H1 (cell line): ENCODE measurements at places on chromosomes 6 and 20. TPM values are rescaled to one million over a fixed set of nuclear protein-coding genes. Genes with fewer than 3 reads are reported as not detected.

FAM217A gene
- total RNA-seq: not detected in 2 replicates

DEF6 gene
- total RNA-seq: 4.1 and 4.5 TPM in 2 replicates

PACSIN1 gene
- total RNA-seq: 10.5 and 11.1 TPM in 2 replicates

APOM gene
- 3.4 and 3.8 TPM in 2 replicates for total RNA-seq

OPRL1 gene
- total RNA-seq: 0.52 and 0.63 TPM in 2 replicates

DNA sequence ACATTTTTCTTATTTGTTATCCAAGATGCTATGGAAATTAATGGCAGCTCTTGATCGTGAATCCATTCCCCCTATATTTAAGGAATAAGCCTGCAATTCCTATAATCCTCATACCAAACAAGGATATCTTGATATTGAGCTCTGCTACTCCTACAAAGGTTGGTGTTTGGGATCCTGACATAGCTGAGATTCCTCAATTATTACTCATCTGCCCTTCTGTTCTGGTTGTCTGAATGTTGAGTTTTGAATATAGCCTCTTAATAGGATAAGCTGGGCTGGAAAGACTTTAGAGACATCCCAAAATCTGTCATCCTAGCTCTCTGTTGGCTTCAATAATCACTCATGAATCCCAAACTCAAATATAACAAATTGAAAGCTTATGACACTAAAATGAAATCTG, 49.9 kb downstream of the CLIC5 start:
- no peaks in the 10 kb centered on the region for H3K4me1 ChIP-seq
- H3K27ac ChIP-seq: no peak overlapping the region
- DNase-seq: no peak
- no peaks in the 10 kb centered on the region; the same call in 1 of the 2 replicates for H3K27me3 ChIP-seq

GRCh38 chr6:135993361-135993760, 141.9 kb downstream of the PDE7B start:
- no peaks in the 10 kb centered on the region for H3K27me3 ChIP-seq
- DNase-seq: no peak
- no peaks in the 10 kb centered on the region for H3K36me3 ChIP-seq

DNA sequence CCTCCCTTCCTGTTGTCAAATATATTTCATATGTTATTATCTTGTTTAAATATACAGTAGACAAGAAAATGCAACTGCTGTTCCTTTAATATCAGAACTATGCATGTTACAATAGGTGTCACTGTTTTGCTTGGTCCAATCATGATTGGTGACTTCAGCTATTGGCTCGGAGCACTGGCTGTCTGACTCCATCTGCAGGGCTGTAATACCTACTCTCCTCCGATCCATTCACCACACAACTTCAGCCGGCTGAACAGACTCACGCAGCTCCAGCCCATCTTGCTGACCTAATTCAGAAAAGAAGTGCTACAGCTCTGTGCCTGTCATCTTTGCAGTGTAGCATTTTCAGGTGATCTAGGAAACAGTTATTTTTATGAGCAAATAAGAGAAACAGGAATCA, at the start of gene BTBD3:
Gene BTBD3, plus strand, starts transcription at position 231 of the 400 bp plus-strand sequence. CDS start 383 bp downstream, outside the sequence.
- H3K27me3 ChIP-seq: no peaks in the 10 kb centered on the region
- H3K4me1 ChIP-seq: no peaks in the 10 kb centered on the region
- DNase-seq: no peak
- H3K4me3 ChIP-seq: no peak within 1 kb of the TSS
- no peak within 1 kb of the TSS for H3K27ac ChIP-seq

DNA sequence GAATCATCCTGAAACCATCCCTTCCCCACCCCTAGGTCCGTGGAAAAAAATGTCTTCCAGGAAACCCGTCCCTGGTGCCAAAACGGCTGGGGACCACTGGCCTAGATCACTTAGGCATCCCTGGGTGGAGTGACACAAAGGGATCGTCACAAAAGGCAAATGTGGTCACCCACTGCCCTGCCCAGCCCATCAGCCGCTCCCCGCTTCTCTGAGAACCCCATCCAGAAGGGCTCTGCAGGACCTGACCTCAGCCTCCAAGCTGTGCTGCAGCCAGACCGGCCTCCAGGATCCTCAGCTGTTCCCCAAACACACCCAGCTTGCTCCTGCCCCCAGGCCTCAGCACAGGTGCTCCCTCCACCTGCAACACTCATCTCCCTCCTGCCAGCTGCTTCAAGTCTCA, 61.6 kb downstream of the PREX1 start:
- H3K4me1 ChIP-seq: peaks cover 16% of the 10 kb centered on the region
- H3K27ac ChIP-seq: no peak overlapping the region
- no peaks in the 10 kb centered on the region for H3K27me3 ChIP-seq
- no peak overlapping the region for H3K4me3 ChIP-seq
- no peaks in the 10 kb centered on the region; the same call in 1 of the 2 replicates for H3K36me3 ChIP-seq

- no peaks in the 10 kb centered on the region for H3K27me3 ChIP-seq
- H3K36me3 ChIP-seq: no peaks in the 10 kb centered on the region
- no peaks in the 10 kb centered on the region; the same call in 1 of the 2 replicates for H3K4me1 ChIP-seq
- DNase-seq: peak; percentile 34
- H3K4me3 ChIP-seq: no peak overlapping the region
Observed at GRCh38 chr6:41170547-41171160, 7.7 kb upstream of the TREM2 start.

DNA sequence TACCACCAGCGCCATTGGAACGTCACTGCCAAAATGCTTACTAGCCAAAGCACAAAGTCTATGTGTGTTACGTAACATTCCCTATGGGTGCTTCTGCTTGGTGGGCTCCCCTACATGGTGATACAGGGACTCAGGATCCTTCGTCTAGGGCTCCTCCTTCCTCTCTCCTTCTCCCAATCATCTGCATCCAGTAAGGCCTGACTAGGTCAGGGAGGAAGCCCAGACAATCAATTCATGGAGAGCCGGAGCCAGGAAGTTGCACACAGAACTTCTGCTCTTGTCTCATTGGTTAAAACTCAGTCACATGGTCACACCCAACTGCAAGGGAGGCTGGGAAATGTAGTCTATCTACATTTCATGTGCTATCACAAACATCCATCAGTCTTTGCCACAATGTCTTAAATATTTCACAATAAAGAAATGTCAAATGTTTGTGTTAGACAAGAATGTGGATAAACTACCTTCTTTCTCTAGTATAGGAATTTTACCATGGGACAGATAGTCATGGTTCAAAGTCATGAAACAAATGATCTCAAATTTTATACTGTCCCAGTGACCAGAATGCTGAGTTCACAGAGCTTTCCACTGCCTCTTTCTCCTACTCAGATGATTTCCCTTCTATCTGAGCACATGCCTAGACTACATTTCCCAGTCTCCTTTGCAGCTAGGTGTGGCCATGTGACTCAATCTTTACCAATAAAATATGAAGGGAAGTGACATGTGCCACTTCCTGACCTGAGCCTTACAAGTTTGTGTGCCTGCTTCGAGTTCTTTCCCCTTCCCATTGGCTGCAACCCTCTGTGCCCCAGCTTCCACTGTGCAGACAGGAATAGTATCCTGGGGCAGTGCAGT, 9.3 kb upstream of the KCNK15 start:
- H3K4me3 ChIP-seq: no peak overlapping the region
- no peak overlapping the region for H3K27ac ChIP-seq
- DNase-seq: peak; percentile 58
- H3K36me3 ChIP-seq: no peaks in the 10 kb centered on the region

GRCh38 chr20:46367967-46368901, 38.2 kb downstream of the ELMO2 start:
- H3K27ac ChIP-seq: no peak overlapping the region
- H3K27me3 ChIP-seq: no peaks in the 10 kb centered on the region
- peaks cover 66% of the 10 kb centered on the region for H3K36me3 ChIP-seq
- no peak for DNase-seq
